HT-29 (cell line): ENCODE measurements at places on chromosomes 4 and X. TPM values are rescaled to one million over a fixed set of nuclear protein-coding genes. Genes with fewer than 3 reads are reported as not detected.
A peak's percentile ranks its signal among the peaks of the same experiment; 100 is the strongest.

RIPPLY1 gene
- 0.28 TPM in 1 of 2 replicates, not detected in the other for total RNA-seq

GRCh38 chr4:53986062-53986461, 78.3 kb downstream of the CHIC2 start:
- no peak for DNase-seq

GRCh38 chr4:128291096-128291495, 3.5 kb upstream of the PGRMC2 start:
- DNase-seq: no peak

DNA sequence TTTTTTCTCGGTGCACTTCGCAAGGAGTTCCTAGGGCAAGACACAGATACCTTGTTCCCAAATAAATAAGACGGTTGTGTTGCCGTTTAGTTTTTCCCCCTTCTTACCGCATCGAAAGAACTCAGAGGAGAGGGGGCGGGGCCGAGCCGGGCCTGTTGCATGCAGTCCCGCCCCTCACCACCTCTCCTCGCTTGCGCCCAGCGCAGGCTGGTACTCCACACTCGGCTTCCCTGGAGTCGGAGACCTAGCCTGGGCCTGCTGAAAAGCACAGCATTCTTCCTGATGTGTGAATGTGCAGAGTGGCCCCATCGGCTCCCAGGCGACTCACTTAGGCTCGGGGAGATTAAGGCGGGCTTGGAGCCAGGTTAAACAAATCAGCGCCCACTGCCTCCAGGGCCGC, 26.1 kb upstream of the VMA21 start:
- DNase-seq: no peak

GRCh38 chrX:85419293-85419692, 39.8 kb upstream of the POF1B start:
- no peak for DNase-seq

PDK3 gene
- total RNA-seq: 2.0 and 2.1 TPM in 2 replicates

DNA sequence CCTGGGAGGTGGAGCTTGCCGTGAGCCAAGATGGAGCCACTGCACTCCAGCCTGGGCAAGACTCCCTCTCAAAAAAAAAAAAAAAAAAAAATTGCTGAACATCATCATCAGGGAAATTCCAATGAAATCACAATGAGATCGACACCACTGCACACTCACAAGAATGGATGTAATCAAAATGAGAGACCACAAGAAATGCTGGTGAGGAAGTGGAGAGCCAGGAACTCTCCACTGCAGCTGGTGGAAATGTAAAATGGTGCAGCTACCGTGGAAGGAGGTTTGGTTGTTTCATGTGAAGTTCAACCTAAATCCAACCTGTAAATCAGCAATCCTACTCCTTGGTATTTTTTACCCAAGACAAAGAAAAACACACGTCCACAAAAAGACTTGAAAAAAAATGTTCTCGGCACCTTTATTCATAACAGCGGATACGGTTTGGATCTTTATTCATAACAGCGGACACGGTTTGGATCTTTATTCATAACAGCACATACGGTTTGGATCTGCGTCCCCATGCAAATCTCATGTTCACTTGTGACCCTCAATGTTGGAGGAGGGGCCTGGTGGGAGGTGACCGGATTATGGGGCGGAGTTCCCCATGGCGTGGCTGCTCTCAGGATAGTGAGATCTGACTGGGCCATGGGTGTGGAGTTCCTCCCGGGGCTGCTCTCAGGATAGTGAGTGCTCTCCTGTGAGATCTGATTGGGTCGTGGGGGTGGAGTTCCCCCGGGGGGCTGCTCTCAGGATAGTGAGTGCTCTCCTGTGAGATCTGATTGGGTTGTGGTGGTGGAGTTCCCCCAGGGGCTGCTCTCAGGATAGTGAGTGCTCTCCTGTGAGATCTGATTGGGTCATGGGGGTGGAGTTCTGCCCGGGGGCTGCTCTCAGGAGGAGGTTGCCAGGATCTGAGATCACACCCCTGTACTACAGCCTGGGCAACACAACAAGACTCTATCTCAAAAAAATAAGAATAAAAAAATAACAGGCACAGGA, 7.7 kb downstream of the GAK start:
- no peak for DNase-seq

- DNase-seq: no peak
These were observed 123.3 kb downstream of the RNF150 start for GRCh38 chr4:141009931-141010330.

DNA sequence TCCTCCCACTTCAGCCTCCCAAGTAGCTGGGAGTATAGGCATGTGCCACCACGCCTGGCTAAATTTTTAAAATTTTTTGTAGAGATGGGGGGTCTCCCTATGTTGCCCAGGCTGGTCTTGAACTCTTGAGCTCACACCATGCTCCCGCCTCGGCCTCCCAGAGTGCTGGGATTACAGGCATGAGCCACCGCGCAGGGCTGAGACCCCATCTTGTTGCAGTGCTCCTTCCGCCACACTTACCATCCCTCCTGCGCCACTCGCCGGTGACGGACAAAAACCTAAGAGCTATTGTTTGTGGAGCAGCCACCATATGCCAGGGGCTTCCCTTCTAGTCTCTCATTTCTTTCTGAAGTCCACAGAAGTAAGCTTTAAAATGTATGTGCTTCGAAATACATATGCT, 34.5 kb downstream of the NSG1 start:
- DNase-seq: no peak

NDNF gene
- 0.64 TPM in 1 of 2 replicates, not detected in the other for total RNA-seq

- DNase-seq: no peak
These were observed 7.8 kb downstream of the YTHDC1 start for GRCh38 chr4:68342134-68342533.

- no peak for DNase-seq
These were observed 16.9 kb downstream of the STAP1 start for GRCh38 chr4:67575232-67576058.

DNA sequence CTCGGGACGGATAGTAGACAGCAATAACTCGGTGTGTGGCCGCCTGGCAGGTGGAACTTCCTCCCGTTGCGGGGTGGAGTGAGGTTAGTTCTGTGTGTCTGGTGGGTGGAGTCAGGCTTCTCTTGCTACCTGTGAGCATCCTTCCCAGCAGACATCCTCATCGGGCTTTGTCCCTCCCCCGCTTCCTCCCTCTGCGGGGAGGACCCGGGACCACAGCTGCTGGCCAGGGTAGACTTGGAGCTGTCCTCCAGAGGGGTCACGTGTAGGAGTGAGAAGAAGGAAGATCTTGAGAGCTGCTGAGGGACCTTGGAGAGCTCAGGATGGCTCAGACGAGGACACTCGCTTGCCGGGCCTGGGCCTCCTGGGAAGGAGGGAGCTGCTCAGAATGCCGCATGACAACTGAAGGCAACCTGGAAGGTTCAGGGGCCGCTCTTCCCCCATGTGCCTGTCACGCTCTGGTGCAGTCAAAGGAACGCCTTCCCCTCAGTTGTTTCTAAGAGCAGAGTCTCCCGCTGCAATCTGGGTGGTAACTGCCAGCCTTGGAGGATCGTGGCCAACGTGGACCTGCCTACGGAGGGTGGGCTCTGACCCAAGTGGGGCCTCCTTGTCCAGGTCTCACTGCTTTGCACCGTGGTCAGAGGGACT, 5.7 kb upstream of the MSANTD1 start:
- no peak for DNase-seq

SPRY1 gene
- total RNA-seq: 18.9 and 22.4 TPM in 2 replicates

FOXR2 gene
- not detected in 2 replicates for total RNA-seq

GRCh38 chrX:123190096-123190495, 6.0 kb downstream of the GRIA3 start:
- no peak for DNase-seq

DNA sequence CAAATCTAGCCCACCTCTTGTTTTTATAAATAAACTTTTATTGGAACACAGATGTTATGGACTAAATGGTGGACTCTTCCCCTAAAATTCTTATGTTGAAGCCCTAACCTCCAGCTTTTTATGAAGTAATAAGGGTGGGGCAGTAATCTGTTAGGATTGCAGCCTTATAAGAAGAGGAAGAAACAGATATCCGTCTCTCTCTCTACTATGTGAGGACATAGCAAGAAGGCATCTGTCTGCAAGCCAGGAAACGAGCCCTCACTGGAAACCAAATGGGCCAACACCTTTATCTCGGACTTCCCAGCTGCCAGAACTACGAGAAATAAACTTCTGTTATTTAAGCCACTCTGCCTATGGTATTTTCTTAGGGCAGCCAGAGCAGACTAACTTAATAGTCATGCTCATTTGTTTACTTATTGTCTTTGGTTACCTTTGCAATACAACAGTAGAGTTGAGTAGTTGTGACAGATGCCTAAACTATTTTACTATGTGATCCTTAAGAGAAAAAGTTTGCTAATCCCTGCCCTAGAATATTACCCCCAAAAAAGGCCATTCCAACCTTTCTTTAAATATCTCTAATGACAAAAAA, 67.4 kb downstream of the MANBA start:
- no peak for DNase-seq

ATP2B3 gene
- total RNA-seq: not detected in 2 replicates

DNA sequence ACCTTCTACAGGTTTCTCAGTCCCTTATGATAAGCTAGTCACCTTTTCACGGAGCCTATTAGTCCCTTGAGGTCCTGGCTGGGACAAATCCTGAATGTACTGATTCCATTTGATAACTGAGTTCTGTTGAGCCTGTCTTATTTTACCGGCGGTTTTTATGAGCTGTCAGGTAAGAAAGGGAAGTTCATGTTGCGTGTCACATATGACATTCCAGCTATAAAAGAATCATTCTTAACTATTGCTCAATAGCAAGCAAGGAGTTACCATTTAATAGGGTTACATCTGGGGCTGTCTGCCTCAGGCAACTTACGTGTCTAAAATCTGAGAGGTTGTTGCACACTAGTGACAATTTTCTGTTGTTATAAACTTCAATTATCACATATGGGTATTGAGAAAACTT, 394.6 kb downstream of the TECRL start:
- no peak for DNase-seq

GRCh38 chrX:17021851-17022604, 75.6 kb downstream of the REPS2 start:
- peak; percentile 42 for DNase-seq

- no peak for DNase-seq
These were observed 178.7 kb upstream of the EMCN start for GRCh38 chr4:100696531-100696930.

PLAC1 gene
- total RNA-seq: not detected in 2 replicates
